ENCODE measurements at places on chromosomes 3 and 15.

GRCh38 chr15:100464888-100465287, 63.9 kb downstream of the CERS3 start:
- DNase-seq = no peak

DNA sequence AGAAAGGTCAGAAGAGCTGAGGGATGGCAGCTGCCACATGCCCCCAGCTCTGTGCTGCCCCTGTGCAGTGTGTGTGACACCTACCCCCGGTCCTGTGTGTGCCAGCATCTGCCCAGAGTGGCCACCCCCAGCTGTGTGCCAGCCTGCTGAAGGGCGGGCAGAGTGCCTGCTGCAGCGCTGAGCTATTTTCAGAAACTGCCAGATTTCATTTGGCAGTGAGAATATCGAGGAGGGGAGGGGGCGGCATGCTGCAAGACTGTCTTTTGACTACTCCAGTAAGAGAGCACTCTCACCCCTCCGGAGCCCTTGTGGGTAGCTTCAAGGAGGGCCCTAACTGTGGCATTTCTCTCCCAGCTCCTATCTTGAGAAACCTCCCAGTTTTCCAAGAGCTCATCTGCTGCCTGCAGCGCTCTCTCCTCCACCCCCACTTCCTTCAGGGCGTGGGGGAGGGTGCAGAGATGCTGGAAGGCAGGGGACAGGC, 25.2 kb upstream of the DOCK3 start:
- no peak for DNase-seq

DNA sequence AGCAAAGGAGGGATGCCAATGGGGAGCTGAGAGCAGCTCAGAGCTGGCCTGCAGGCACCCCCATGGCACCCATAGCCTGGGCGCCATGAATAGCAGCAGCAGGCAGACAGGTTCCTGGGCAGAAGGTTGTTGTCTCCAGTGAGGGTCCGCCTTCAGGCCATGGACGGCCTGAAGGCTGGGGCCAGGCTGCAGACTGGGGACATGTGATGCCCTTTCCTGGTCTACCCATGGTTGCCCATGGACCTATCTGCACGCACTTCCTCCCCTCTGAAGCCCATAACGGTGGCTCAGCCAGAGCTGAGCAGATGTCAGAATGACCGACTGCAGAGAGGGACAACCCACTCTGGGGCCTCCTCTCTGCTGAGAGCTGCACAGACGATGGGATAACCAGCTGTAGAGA, 256.8 kb downstream of the PLOD2 start:
- DNase-seq = no peak

- DNase-seq = no peak
Observed at GRCh38 chr3:105222568-105223093, 144.1 kb upstream of the ALCAM start.

DNA sequence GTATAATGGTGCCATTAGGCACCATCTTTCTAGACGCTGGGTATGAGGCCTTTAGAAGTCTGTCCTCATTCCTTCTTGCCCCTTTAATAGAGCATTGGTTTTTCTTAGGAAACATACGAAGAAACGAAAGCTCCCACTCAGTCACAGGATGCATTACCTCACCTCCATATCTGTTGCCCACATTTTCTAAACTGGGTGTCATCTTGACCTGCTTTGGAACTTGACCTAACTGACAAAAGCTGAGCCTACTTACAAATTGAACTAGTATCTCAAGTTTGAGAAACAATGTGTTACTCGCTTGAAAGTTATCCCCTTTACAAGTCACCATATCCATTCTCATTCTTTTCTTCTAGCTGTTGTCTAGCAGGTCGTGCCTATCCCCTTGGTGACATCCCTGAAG, 102.7 kb downstream of the VPS8 start:
- DNase-seq = no peak

DNA sequence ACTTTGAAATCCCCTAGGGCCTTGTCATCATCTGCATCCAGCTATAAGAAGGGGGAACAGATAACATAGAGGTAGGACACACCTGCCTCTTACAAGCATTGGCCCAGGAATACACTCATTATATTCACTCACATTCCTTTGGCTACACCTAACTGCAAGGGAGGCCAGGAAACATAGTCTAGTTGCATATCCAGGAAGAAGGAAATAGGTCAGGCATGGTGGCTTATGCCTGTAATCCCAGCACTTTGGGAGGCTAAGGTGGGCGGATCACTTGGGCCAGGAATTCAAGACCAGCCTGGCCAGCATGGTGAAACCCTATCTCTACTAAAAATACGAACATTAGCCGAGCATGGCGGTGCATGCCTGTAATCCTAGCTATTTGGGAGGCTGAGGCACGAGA, 48.8 kb downstream of the GTPBP8 start:
- DNase-seq = no peak

GRCh38 chr3:49703443-49703927, 14.1 kb downstream of the RNF123 start:
- no peak for DNase-seq

- no peak for DNase-seq
Observed at GRCh38 chr3:54322354-54322753, 200.0 kb downstream of the CACNA2D3 start.

- DNase-seq = no peak
Observed at GRCh38 chr15:60661080-60661645, 182.2 kb upstream of the ICE2 start.

GRCh38 chr3:108008931-108009639, 81.7 kb downstream of the CD47 start:
- no peak for DNase-seq

DNA sequence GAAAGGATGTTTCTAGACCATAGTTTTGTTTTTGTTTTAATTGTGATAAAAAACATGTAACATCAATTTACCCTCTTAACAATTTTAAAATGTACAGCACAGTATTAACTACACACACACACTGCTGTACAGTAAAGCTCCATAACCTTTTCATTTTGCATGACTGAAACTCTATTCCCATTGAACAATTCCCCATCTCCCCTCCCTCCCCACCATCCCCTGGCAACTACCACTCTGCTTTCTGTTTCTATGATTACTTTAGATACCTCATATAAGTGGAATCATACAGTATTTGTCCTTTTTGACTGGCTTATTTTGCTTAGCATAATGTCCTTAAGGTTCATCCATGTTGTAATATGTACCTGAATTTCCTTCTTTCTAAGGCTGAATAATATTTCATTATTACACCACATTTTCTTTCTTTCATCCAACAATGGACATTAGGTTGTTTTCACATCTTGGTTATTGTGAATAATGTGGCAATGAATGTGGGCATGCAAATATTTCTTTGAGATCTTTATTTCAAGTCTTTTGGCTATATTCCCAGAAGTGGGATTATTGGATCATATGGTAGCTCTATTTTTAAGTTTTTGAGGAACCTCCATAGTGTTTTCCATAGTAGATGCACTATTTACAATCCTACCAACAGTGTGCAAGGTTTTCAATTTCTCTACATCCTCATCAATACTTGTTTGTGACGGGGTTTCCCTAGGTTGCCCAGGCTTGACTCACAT, 10.7 kb downstream of the CHST14 start:
- DNase-seq = no peak

GRCh38 chr3:104629038-104629437, 737.7 kb upstream of the ALCAM start:
- no peak for DNase-seq

- DNase-seq = no peak
Observed at GRCh38 chr15:64775551-64776401, at the start of gene RBPMS2. Gene RBPMS2, minus strand, starts transcription at chr15:64775589. Its CDS starts 270 bp downstream, at chr15:64775319.

DNA sequence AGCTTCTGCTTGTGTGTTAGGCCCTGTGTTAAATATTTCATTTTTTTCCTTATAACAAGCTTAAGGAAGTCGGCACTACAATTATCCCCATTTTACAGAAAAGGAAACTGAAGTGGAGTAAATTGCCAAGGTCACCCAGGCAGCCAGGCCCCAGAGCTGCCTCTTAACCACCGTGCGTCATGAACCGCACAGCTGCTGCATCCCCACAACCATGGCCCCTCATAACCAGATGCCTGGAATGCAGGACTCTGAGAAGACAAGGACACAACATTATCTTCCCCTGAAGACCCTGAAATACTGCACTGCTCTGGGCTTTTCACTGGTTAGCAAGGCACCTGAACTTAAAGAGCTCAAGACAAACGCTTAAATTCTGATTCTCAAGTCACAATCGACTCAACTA, 14.6 kb downstream of the LRIG1 start:
- no peak for DNase-seq

DNA sequence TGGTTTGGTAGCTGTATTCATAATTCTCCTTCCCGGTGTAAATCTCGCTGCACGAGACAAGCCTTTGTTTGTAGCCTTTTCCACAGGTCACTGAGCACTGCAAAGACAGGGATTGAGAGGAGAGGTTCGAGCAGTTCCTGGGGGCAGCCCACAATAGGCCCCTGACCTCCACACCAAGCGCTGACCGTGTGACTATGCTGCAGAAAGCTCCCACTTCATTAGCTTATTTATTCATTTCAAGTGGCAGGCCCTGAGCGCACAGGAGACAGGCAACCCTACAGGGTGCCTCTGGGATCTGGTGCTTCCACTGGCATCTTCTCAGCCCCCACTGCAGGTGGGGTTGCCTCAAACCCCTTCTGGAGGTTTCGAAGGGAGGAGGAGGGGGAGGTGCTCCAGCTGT, 140.9 kb downstream of the ADAMTS9 start:
- no peak for DNase-seq

- no peak for DNase-seq
Observed at GRCh38 chr3:37174532-37175126, at the start of gene LRRFIP2. Gene LRRFIP2, minus strand, starts transcription at chr3:37174582. Its CDS starts 25,599 bp downstream, at chr3:37148983.

- DNase-seq = no peak
Observed at GRCh38 chr15:73688455-73688854, 4.3 kb downstream of the CD276 start.

DNA sequence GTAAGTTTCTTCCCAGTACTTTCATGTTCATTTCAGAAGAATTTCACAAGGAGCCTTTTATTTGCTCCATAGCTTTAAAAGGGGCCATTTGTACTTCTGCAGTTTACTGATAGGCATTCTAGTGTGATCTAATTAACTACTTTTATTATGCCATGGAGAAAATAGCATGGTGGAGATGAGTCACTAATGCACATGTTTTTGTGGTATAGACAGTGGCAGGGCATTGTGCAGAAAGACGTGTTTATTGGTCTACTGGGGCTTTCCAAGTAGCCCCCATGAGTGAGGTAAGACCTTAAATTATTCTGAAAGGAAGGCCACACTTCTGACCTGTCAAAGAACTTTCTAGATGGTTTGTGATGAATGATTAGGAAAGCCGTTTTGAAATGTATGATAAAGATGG, 810.0 kb upstream of the NR2F2 start:
- DNase-seq = no peak

DNA sequence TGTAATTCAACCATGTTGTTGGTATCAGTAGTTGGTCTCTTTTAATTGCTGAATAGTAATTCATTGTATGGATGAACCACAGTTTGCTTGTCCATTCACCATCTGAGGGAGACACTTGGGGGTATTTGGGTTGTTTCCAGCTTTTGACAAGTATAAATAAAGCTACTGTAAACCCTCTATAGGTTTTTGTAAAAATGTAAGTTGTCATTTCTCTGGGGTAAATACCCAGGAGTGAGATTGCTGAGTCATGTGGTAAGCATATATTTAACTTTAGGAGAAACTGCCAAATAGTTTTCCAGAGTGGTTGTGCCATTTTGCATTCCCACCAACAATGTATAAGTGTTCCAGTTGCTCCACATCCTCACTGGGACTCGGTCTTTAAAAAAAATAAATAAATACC, 15.4 kb upstream of the LHFPL4 start:
- DNase-seq = no peak

DNA sequence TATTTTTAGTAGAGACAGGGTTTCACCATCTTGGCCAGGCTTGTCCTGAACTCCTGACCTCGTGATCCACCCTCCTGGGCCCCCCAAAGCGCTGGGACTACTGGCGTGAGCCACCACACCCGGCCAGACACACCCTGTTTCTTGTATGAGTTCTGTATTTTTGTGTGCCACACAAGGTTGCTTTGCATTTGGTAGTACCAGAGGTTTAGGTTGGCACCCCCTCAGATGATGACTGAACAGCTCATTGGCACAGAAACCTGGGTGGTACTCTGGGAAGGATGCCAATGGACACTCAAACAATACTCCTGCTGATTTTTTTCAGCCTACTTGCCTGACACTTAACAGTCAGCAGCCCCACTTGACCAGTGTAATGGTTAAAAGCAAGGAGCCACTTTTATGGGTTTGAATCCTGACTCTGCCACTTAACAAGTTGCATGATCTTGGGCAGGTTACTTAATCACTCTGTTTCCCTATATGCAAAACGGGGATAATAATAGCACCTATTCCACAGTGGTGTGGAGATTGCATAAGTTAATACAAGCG, 39.2 kb upstream of the BCL2A1 start:
- DNase-seq = no peak

DNA sequence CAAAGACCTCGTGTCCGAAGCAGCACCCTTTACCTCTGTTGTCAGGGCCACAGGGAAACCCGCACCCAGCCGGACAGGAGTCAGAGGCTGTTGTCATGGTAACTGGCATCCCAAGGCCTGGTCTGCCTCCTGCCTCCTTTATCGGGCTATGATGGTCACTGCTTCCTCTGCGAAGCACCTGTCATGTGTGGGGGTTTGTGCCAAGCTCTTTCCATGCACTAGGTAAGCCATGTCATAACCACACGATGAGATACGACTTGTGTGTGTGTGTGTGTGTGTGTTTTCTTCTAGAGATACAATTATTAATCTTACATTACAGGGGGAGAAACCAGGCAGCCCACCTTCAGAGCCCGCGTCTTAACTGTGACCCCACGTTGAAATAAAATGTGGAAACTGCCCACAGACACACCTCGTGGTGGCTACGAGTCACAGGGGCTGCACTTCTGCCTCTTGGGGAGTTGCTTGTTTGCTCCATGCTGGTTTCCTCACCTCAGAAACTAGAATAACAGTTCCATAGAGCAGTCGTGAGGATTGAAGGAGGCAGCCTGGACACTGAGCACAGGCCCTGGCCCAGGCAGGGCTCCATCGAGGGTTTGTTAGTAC, 18.0 kb downstream of the ZDHHC19 start:
- no peak for DNase-seq

- DNase-seq = no peak
Observed at GRCh38 chr3:13404626-13405452, 15.3 kb downstream of the NUP210 start.

- no peak for DNase-seq
Observed at GRCh38 chr15:31274496-31275330, 51.9 kb upstream of the KLF13 start.

DNA sequence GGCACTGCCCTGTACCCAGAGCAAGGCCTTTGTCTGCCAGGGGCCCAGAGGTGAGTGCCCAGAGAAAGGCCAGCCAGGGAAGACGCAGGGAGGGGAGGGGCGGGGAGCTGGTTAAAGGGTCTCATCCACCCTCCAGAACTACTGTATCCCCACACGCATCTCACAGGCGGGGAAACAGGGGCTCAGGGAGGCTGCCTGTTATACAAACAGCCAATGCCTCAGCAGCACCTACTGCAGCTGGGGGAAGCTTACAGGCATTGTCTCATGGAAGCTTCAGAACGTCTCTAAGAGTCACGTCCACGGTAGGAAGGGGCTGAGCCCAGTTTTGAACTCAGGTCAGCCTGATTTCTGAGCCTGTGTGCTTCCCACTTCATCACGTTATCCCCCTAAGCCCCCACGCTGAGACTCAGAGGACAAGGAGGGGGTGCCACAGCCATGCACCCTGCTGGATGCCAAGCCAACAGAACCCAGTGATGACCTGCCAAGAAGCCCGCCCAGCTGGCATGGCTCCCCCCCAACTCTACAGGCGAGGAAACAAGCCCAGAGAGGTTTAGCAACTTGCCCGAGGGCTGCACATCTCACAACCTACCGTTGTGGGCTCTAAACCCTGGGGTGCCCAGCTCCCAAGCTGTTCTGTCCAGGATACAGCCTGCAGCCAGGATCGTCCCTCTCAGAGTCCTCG, 54.5 kb downstream of the IQSEC1 start:
- no peak for DNase-seq
